ENCODE measurements at places on chromosomes 3 and 15.

DNA sequence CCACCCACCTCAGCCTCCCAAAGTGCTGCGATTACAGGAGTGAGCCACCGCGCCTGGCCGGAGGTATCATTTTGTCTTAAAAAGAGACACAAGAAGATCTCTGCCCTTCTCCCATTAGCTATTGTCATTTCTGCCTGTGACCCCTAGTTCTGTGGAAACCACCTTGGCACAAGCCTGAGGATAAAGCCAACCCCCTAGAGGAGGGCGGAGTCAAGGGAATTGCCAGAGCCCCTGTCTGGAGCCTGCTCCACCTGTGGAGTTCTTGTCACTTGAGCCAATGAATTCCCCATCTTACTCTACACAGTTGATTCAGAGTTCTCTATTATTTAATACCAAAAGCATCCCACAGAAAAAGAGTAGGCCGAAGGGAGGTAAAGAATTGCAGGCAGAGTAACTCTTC, 34.9 kb upstream of the KLHL6 start:
- no peak for DNase-seq

GRCh38 chr15:80489030-80489594, 84.9 kb downstream of the ARNT2 start:
- DNase-seq: no peak

- no peak for DNase-seq
These were observed 15.9 kb upstream of the DOCK3 start for GRCh38 chr3:50658831-50659230.

DNA sequence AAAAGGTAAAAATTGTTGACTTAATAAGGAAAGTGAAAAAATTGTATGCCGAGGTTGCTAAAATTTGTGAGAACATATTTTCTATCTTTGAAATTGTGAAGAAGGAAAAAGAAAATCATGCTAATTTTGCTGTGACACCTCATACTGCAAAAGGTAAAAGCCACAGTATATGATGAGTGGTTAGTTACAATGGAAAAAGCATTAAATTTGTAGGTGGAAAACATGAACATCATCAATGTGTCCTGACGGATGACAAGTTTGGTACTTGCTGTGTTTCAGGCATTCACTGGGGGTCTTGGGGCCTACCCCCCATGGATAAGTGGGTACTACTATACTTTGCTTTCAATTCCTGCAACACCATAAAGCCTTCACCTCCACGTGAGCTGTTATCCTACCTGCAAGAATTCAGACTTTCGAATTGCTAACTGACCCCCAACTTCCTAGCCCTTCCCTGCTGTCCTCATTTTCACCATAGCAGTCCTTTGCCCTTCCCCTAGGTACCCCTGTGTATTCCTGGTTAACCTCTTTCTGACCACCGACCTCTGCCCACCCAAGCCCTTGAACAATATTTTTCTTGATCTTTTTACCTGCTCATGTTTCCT, 62.4 kb downstream of the RAB7A start:
- DNase-seq: no peak

DNA sequence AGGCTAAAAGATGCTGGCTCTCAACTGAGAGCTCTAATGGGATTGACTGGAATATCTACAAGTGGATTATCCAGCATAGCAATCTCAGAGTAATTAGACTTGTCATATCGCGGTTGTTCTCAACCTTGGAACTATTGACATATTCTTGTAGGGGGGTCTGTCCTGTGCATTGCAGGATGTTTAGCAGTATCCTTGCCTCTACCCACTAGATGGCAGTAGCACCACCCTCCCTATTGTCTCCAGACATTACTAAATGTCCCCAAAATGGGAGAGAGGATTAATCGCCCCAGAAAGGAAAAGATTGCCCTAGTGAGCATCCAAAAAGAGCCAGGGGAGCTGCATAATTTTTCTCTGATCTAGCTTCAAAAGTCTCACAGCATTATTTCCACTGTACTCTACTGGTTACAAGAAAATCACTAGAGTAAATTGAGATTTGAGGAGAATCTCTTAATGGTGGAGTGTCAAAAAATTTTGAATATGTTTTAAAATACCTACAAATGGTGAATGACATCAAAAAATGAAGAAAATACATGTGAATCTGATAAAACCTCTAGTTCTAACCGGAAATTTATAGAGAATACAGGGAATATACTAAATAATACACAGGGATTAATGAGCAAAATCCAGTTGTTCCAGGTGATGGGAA, 388.2 kb upstream of the AGTR1 start:
- DNase-seq: no peak

GRCh38 chr15:36579792-36580431, 486 bp downstream of the CDIN1 start:
- no peak for DNase-seq

GRCh38 chr15:58015565-58015964, 49.9 kb downstream of the ALDH1A2 start:
- DNase-seq: no peak

- no peak for DNase-seq
These were observed 247.7 kb downstream of the ZBTB20 start for GRCh38 chr3:114899186-114899931.

GRCh38 chr3:179801856-179802255, 149.0 kb downstream of the USP13 start:
- no peak for DNase-seq

DNA sequence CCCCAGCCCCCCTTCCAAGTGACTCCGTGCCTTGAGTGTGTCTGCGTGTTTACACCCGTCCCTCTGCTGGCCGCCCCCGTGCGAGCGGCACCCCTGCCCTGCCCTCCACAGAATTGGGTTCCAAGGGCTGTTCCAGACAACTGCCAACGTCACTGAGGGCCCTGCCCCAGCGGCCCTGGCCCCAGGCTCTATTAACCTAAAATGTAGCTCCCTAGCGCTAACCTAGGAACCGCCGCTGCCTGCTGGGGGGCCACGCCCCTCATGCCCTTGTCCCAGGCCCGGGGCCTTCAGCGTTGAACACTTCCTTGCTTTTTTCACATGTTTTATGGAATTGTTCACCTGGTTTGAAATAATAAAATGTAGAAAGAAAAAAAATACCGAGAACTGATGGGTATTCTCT, 10.0 kb upstream of the SEMA3B start:
- DNase-seq: no peak

- no peak for DNase-seq
These were observed 145.5 kb upstream of the TPM1 start for GRCh38 chr15:62896969-62897486.

DNA sequence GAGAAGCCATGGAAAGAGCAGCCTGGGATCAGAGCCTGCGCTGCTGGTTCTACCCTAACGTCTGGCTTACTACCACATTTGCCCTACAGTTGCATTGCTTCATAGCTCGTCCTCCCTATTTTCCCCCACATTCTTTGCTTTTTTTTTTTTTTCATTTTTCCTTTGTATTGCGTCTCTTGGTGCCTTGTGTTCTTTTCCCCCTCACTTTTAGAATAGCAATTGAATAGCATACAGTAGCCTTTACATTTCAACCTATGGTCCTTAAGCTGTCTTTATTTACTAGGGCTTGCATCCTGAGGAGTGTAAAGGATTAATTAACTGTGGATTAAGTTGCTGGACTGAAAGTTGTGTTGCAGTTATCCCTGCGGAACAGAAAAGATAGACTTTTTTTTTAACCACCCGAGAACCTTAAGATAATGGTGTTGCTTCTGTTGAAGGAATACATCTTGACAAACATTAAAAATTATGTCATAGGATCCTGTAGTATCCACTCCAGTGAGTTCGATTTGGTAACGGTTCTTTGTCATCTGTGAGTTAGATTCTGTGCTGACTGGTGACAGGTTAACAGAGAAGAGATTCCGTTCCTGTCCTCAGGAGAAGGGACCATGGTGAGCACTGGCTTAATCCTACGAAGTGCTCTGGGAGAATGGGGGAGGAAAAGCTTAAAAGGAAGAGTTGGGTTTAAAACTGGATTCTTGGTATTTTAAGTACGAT, 417.4 kb upstream of the NAALADL2 start:
- DNase-seq: no peak

GRCh38 chr3:100104817-100105413, 9.4 kb downstream of the FILIP1L start:
- DNase-seq: no peak

DNA sequence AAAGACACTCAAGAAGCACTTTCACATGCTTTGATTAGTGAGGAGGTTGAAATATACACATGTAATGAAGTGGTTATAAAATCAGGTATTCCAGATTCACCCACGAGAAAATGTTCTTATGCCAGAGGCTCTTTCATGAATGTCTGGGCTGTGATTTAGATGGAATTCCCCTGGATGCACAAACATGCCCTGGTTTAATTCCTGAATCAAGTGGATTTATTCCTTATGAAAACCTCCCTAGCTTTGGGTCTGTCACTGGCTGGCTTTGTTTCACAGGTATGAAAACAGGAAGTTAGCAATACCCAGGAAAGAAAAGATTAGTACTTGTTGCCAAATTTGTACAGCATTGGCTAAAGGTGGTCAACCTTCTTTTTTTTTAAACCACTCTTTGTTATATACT, 1123.0 kb downstream of the ROBO1 start:
- DNase-seq: no peak

- DNase-seq: no peak
These were observed 1.8 kb upstream of the ZSCAN2 start for GRCh38 chr15:84598993-84599392.

- no peak for DNase-seq
These were observed 205.9 kb downstream of the MBNL1 start for GRCh38 chr3:152474585-152474984.

GRCh38 chr3:39096775-39097174, 10.7 kb downstream of the GORASP1 start:
- no peak for DNase-seq

GRCh38 chr3:141050576-141051442, at the start of gene SPSB4:
Gene SPSB4 (plus strand): TSS chr3:141051347. CDS start chr3:141066105, 14,758 bp downstream.
- DNase-seq: no peak

DNA sequence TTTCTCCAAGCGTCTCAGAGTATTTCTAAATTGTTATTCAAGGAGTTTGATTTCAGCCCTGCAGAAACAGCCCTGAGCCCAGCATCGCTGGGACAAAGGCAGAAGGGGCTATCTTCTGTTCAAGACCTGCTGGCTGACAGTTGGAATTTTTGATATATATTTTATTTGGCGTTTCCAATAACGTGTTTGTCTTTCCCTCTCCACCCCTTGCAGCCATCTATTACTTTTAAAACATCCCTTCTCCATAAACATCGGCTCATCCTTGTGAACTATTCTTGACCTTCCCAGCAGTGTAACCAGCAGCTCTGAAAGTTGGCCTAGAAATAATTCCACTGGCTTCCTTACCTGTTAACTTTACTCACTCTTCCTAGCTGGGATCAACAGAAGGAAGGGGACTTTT, 5.5 kb upstream of the MEIS2 start:
- no peak for DNase-seq

- no peak for DNase-seq
These were observed 87.3 kb upstream of the FAN1 start for GRCh38 chr15:30816430-30816829.

DNA sequence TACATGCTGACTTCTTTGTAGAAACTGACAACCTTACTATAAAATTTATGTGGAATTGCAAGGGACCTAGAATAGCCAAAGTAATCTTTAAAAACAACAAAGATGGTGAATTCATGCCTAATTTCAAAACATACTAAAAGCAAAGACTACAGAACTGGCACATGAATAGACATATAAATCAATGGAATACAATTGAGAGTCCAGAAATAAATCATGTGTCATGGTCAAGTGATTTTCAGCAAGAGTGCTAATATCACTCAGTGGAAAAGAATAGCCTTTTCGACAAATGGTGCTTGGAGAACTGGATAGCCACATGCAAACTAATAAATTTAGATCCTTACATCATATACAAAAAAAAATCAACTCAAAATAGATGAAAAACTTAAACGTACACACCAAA, 8.7 kb downstream of the IMPG2 start:
- no peak for DNase-seq

DNA sequence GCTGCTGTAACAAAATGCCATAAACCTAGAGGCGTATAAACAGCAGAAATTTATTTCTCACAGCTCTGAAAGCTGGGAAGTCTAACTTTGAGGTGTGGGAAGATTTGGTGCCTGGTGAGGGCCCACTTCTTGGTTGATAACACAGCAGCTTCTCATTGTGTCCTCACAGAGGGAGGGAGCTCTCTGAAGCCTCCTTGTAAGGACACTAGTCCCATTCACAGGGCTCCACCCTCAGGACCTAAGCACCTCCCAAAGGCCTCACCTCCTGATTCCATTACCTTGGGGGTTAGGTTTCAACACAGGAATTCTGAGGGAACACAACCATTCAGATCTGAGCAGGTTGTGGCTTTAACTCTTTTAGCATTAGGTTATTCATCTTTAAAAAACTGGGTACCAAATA, 380.3 kb upstream of the ATP10A start:
- no peak for DNase-seq

DNA sequence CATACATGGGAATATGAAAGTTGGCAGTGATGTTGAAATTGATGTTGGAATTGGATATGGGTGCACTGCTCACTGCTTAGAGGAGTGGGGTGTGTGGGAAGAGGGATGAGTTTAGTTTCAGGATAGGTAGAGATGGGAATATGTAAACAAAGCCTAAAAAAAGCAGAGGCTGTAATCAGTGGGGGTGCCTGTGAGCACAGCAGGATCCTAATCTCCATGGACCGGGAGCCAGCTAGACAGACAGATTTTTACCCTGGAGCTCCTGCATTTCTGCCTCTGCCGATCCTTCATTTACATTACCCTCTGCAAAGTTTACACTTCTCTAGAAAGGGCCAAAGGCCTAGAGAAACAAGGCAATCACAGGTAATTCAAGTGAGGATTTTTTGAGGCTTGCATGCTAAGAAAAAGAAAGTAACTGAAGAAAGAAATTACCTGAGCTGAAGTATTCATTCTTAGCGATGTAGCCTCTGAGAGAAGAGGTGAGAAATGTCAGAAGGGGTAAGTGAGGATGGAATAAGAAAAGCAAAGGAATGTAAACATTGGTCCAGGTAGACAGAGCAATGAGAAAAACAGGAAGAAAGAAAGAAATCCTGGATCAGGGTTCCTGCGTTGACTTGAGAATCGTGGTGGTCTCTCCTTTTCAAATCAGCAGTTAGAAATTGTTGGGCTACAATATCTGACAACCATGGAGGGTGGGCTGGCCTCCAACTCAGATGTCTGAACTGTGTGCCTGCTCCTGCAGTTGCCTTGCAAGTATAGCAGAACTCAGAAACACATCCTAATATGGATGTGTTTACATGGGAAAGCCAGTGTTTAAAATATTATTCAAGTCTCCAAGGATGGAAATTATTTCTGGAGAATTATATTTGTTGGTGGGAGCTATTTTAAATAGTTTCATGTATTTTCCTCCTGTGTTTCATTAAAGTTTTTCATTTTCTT, 79.8 kb downstream of the CRTC3 start:
- DNase-seq: no peak

DNA sequence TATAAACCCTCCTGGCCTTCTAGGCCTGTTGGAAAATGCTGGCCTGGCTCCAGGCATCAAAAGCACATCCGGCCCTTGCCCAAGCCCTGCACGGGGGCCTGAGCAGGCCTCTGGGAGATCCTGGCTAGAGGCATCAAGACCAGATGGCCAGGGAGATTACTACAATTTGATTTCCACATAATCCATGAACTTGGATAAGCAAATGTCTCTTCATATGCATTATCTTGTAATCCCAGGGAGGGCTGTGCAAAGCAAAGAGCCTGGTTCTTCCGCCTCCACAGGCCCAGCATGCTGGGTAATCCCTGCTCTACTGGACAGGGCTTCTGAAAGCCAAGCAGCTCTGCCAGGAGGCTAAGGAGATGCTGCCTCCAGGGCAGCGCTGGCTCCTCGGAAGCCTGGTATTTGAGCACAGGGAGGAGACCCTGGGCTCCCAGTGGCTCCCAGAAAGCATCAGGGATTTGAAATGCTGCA, 18.2 kb downstream of the MRPL46 start:
- DNase-seq: no peak

- no peak for DNase-seq
These were observed 19.2 kb downstream of the PLD1 start for GRCh38 chr3:171790898-171791691.

Data from stimulated activated CD8-positive, alpha-beta memory T cell treated with anti-CD3 and anti-CD28 coated beads, Interleukin-4, amount 100 ng/mL, for 1 hour (primary cell).